Dorsolateral prefrontal cortex (tissue), 122 donors: ENCODE measurements at places on chromosomes 4 and X. TPM values are rescaled to one million over a fixed set of nuclear protein-coding genes. Genes with fewer than 3 reads are reported as not detected.

DNA sequence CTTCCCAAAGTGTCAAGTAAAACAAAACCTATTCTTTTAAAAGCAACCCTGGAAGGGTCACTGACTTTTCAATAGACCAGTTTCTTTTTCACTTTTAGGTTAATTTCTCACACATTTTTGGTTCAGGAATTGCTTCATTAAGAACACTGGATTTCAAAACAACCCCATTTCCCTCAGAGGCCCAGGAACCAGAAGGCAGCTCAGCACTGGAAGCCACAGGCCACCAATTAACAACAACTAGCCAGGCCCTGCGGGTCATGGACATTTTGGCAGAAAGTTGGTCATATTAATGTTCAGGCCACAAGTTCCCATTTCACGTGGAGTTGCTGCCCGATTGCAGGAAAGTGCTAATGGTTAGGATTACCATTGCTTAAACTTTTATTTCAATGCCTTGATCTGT is 39.8 kb downstream of the HAND2 start:
- no peak for DNase-seq

DNA sequence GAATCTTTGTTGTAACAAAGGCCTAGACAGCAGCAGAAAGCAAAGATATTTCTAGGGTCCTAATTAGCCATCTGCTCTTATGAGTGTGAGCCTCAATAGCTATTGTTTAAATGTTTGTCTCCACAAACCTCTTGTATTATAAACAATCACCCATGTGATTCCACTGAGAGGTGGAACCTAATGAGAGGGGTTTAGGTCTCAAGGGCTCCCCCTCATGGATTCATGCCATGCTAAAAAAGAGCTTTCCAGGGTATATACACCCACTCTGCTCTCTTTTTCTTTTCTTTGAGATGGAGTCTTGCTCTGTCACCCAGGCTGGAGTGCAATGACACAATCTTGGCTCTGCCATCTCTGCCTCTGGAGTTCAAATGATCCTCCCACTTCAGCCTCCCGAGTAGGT is 42.1 kb downstream of the TRIM61 start:
- no peak for DNase-seq

DNA sequence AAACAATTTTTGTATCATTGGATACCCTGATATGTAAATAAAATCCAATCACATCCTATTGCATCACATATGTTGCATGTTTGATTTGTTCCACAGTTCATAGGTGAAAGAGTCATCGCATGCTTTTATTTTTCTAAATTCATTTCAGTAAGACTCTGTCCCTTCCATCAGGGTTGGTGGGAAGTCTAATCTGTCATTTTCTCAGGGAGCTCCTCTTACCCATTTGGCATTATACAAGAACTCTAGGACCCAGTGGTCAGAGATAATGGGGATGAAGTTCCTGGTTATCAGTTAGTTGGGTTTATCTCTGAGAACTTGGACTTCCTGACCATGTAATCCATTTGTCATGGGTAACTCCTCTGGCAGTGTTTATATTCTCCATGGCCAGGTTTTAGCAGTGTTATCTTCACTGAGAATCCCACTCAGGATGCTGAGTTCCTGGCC is 227.1 kb upstream of the JADE1 start:
- no peak for DNase-seq

- DNase-seq: no peak
These were observed 247.0 kb upstream of the TTC29 start for GRCh38 chr4:147192679-147193078.

DNA sequence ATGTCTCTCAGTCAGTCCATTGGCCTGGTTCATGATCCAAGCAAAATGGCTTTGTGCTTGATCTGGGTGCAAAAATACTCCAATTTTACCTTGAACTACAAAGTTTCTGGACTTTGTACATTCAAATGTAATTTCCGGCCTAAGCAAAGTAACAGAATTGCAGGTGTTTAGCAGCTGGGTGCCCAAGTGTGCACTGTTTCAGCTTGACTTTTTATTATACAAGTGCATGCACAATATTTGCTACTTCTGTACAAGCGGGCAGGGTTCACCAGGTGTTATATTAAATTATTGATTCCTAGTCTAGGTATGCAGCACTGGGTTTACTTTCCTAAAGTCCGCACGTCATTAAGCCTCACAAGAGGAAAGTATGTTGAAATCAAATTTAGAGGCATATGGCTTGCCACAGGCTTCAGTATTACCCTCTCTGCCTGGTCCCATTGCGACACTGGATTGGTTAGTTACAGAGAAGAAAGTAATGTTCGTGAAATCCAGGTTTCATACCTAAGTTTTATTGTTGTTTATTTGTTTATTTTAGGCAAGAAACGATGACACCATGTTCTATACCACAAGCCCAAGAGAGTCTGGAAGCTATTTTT is 376.9 kb upstream of the CTSO start:
- no peak for DNase-seq

Gene NPNT
- total RNA-seq: 4.8 TPM
